T-helper 22 cell (primary cell): ENCODE measurements at places on chromosomes 1 and 21.

DNA sequence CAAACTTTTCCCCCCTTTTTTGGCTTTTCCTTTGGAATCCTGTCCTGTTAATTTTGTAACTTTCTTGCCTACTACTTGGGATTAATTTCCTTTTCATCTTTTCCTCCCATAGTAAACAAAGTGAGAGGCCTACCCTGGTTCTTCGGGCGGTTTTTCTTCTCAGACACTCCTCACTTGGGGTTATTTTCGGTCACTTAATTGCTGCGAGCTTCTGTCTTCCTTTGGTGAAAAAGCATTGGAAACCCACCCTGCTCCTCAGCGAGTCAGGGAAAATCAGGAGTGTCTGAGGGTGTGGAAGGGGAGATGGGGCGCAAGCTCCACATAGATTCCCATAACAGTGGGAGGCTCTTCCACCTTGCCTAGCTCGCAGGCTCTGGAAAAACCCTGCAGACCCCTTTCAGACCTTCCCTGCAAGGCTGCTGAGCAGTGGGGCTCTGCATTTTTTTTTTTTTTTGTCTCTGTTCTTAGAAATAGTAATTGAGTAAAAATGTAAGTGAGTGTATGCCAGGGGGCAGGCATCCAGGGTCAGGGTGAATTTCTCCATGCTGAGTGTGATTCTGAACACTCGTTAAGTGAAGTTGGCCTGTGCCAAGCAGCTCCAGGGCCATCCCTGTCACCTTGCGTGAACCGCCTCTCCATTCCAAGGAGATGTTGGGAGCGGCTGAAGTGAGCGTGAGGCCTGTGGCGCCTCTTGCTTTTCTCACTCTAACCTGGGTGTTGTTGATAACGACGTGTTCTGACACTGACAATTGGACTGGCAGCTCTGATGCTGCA is 20.3 kb downstream of the TGFB2 start:
- DNase-seq = no peak

- no peak for DNase-seq
Measured at GRCh38 chr1:26357121-26357602, 3.2 kb upstream of the CRYBG2 start.

DNA sequence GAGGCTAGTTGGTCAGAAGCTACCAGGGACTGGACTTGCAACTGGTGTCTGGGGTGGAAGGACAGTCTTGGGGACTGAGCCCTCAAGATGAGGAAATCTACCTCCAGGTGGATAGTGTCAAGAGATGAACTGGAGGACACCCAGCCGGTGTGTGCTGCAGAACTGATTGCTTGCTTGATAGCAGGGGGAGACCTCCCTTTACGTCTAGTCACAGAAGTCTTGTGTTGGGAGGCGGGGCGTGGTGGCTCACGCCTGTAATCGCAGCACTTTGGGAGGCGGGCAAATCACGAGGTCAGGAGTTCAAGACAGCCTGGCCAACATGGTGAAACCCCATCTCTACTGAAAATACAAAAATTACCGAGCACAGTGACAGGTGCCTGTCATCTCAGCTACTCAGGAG is 4.9 kb downstream of the RCC2 start:
- no peak for DNase-seq

DNA sequence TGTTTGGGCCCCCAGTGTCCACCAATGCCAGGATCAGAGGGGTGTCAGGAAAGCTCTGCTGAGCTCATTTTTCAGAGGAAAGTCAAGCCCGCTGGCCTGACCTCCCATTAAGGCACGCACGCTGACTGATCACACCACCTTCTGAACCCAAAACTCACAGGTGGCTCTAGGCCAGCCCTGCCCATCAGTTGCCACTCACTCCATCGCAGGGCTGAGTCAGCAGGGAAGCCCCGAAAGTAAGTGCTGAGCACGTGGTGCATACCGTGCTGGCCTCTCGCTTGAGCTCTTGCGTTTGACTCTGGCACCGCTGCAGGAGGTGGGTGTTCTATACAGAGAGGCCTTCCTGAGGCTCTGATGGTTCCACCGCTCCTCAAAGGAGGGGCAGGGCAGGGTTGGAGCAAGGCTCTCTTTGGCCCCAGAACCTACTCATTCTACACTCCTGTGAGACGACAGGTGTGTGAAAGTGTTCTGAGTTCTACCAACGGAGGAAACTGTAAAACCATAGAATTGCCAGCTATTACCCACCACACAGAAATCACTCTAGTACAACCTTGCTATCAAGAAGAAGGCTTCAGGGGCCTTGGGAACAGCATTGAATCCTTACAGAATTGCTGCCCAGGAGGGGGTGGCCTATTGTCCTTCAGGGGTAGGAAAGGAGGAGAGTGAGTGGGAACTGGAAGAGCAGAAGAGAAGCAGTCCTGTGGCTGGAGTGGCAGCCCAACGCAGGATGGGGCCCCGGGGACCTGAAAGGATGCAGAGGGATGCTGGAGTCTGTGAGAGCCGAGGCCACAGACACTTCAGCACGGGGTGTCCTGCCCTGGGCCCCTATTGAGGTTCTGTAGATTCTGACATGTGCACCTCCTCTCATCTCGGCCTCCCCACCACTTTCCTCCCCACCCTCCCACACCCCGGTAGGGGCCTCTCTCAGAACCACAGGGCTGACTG is 214.7 kb upstream of the EDN2 start:
- no peak for DNase-seq

DNA sequence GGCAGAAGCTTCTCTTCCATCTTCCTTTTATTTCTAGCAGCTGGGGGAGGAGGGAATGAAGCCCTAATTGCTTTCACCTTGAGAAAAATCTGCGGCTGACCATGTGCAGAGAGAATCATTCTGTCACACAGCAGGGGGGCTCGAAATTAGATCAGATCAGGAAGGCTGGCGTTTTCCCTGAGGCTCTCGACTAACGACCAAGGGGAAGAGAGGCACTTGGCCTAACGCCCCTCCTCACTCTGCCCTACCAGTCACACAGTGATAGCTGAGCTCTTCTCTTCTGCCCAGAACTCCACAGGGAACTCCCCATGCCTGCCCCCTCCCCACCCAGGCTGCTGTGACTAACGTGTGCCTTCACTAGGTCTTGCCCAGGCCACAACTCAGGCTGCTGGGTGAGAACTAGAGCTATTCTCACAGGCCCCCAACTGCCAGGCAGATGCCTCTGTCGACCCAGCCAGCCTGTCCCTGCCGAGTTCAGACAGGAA is 26.5 kb upstream of the KHDRBS1 start:
- DNase-seq = no peak

- DNase-seq = no peak
Measured at GRCh38 chr1:245512980-245513578, 358.3 kb downstream of the KIF26B start.

DNA sequence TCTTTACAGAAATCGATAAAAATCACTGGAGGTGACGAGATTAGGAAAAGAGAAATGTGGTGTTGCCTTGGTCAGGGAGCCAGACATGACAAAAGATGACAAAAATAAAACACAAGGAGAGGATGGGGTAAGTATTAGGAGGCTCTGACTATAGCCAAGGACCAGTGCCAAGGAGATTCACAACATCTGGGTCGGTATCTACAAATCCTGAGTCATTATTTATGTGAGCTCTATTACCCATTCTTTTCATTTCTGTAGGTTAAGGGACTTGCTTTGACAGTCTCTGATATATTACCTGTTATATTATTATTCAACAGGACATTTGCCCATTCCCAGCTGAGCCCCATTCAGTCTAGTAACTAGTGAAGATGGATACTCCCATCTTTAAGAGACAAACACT is 120.8 kb downstream of the TYW3 start:
- no peak for DNase-seq

DNA sequence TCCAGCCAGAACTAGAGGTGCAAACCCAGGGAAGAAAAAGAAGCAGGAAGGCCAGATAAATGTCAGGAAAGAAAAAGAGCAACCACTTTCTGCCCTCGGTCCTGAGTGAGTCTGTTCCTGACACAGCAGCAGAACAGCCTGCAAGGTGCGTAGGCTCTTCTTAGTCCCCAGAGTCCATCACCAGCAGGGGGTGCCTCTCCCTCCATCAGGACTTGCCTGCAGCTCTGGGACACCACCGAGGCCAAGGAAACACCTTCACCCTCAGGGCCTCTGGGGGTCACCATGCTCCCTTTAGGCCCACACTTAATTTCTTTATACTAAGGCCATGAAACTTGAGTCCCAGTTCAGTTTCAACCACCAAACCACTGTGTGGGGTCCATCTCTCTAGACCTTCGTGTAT is 43.7 kb upstream of the NFASC start:
- no peak for DNase-seq

DNA sequence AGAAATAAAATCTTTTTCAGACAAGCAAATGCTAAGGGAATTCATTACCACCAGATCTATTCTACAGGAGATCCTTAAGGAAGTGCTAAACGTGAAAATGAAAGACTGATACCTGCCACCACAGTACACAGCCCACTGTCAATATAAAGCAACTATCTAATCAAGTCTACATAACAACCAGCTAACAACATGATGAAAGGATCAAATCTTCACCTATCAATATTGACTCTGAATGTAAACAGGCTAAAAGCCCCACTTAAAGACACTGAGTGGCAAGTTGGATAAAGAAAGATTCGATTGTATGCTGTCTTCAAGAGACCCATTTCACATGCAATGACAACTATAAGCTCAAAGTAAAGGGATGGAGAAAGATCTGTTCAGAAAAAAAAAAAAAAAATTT is 492.4 kb downstream of the COL11A1 start:
- no peak for DNase-seq

DNA sequence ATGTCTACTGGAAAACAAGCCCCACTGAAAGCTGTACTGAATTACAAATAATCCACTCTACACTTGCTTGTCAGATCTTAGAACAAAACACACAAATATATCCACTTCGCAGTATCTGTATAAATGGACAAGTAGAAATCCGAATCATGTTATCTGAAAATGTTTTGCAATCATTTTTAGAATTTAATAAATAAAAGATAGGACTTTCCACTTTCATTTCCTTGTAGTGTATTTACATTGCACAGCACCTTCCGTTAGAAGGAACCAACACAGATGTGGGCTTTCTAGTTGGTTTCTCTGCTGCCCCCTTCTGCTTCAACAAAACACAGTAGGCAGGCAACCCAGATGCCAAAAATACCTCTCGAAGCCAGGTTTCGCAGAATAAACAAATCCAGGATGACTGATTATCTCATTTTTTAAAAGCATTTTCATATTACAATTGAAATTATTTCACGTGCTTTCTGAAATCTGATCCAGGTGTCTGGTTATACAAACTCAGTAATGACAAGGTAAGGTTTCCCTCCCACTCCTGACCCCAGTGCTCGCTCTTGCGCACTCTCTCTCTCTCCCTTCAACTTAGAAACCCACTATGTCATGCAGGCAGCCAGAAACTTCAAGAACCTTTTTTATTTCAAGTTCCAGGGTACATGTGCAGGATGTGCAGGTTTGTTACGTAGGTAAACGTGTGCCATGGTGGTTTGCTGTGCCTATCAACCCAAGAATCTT is 389.9 kb downstream of the SMYD3 start:
- DNase-seq = peak; percentile 29

GRCh38 chr21:16563795-16564194 is 834.0 kb downstream of the USP25 start:
- DNase-seq = no peak

- DNase-seq = no peak
Measured at GRCh38 chr1:106675558-106675957, 380.9 kb upstream of the PRMT6 start.

GRCh38 chr21:34593423-34593822 is 21.5 kb downstream of the RCAN1 start:
- no peak for DNase-seq

- DNase-seq = no peak
Measured at GRCh38 chr1:234926559-234927311, 201.9 kb downstream of the TOMM20 start.

DNA sequence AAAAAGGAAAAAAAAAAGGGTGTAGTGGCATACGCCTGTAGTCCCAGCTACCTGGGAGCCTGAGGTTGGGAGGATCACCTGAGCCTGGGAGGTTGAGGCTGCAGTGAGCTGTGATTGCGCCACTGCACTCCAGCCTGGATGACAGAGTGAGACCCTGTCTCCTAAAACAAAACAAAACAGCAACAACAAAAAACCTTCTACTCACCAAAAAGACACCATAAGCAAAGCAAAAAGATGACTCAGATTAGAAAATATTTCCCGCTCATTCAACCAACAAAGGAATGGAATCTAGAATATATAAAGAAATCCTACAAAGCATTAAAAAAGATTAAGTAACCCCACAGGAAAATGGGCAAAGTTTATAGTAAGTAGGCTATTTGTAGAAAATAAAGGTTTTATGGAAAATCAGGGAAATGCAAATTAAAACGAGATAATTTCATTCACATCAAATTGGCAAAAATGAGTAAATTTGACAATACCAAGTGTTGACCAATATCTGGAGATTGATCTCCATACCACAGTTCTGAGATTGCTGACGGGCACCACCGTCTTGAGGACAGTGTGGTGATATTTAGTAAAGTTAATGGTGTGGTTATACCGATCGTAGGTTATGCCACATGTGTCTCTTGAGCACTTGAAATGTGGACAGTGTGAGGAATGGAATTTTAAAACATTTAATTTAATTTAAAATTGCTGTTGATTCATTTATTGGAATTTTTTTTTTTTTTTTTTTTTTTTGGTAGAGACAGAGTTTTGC is 54.0 kb downstream of the PIK3CD start:
- DNase-seq = no peak

- DNase-seq = no peak
Measured at GRCh38 chr1:113253187-113253586, 137.1 kb upstream of the MAGI3 start.

- no peak for DNase-seq
Measured at GRCh38 chr1:151972542-151973248, 21.0 kb downstream of the S100A10 start.

- no peak for DNase-seq
Measured at GRCh38 chr1:54221867-54222484, 22.0 kb downstream of the MRPL37 start.

GRCh38 chr21:36835383-36835795 is 131.1 kb downstream of the HLCS start:
- no peak for DNase-seq

GRCh38 chr1:70978623-70979022 is 69.0 kb downstream of the PTGER3 start:
- DNase-seq = no peak

GRCh38 chr1:154272999-154273563 is 652 bp downstream of the HAX1 start:
- no peak for DNase-seq

GRCh38 chr1:111110197-111110899 is 29.5 kb downstream of the DRAM2 start:
- no peak for DNase-seq

- DNase-seq = peak; percentile 74
Measured at GRCh38 chr1:155085504-155086127, 7.0 kb downstream of the EFNA3 start.

GRCh38 chr1:184425449-184426277 is 38.8 kb downstream of the C1orf21 start:
- no peak for DNase-seq

GRCh38 chr1:233647073-233647472 is 33.2 kb downstream of the KCNK1 start:
- no peak for DNase-seq

- DNase-seq = no peak
Measured at GRCh38 chr1:213231795-213232231, 180.8 kb downstream of the RPS6KC1 start.
